ENCODE measurements at places on chromosomes 12 and 14.

DNA sequence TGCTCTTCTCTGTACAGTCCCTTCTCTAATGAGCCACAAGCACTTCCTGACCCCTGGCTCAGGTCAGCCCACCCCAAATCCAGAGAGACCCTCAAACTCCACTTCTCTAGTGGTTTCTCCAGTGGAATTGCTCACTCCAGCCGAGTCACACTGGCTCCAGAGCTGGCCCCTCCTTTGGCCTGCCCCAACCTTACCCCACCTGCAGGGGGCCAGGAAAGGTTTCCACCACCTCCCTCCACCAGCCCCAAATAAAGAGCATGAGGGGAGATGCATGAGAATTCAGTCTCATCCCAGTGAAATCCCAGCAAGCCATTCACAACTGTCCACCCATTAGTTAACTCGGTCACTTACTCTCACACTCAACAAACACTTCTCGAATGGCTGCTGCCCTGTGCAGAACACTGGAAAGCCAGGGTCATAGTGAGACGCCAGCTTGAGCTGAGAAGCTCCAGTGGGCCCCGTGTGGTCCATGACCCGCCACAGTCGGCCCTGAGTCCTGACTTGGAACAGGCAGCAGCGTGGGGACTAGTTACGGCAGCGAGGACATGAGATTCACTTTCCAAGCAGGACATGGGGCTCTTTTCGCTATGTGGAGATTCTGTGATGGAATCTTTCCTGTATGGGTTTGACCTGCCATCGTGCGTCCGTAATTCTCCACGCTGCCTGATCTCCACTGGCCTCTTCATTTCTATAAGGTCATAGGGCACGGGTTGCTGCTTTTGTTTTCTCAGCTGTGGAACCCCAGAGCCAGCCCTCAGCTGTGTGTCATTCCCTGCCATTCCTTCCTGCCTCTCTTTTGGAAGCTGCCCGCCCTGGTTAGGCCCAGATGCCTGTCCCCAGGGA is 44.2 kb downstream of the SLC6A12 start:
- DNase-seq: no peak

DNA sequence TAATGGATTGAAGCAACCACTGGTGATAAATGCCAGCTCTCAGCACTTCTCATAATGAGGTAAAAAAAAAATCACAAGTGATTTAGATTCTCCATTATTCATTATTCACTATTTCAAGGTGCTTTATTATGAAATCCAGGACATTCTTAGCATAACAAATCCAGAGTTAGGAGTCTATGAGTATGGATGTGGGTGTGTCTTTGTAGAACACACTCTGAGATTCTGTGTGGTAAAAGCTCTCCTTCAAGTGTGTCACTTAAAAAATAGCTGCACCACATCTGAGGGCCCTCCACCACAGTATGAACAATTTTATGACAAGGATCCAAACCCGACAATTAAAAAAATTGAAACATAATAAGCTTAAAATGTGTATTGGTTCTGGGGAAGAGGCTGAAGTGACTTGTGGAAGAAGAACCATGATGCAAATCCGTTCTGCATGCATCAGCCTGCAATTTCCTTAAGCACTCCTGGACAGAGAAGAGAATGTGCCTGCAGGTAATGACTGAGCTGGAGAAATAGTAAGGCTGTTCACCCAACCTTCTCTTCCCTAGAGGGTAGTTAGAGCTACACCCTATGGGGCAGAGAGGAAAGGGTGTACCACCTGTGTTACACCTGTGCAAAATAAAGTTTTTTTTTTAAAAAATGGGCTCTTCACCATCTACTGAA is 488.5 kb upstream of the MGAT4C start:
- no peak for DNase-seq

DNA sequence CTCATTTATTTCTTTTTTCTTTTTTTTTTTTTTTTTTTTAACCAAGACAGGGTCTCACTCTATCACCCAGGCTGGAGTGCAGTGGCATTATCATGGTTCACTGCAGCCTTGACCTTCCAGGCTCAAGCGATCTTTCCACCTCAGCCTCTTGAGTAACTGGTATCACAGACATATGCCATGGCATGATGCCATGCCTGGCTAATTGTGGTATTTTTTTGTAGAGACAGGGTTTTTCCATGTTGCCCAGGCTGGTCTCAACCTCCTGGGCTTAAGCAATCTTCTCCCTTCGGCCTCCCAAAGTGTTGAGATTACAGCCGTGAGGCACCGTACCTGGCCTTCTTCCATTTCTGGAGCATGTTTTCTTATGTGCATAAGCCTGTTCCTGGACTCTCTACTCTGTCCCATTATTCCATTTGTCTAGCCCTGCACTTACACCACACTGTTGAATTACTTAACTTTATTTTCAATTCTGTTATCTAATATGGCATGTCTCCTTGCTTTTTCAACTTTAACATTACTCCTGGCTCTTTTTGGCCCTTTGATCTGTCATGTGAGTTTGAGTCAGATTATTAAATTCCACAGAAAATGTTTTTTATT is 47.9 kb upstream of the PTGDR start:
- no peak for DNase-seq

DNA sequence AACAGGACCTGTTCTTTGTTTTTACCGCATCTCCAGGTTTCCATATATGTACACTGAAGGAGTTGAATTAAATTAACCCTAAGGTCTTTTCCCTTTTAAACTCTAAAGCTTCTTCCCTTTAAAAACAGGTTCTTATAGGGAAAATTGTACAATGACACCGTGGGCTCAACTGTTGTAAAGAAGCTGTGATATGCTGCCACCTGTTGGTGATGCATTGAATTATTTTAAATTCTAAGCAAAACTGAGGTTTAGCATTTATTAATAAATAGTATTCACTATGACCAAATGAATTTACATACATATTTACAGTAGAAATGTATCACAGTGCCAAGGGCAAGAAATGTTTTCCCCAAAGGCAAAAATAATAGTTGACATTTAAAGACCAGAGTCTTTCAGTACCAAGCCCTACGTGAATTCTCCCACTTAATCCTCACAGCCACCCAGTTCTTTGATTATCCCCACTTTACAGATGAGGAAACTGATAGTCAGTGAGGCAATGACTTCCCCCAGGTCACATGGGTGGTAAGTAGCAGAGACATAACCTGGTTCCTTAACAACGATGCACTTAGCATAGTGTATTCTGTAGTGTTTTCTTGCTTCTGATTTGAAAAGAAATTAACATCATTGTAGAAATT is 35.7 kb upstream of the TMEM263 start:
- peak; percentile 56 for DNase-seq

DNA sequence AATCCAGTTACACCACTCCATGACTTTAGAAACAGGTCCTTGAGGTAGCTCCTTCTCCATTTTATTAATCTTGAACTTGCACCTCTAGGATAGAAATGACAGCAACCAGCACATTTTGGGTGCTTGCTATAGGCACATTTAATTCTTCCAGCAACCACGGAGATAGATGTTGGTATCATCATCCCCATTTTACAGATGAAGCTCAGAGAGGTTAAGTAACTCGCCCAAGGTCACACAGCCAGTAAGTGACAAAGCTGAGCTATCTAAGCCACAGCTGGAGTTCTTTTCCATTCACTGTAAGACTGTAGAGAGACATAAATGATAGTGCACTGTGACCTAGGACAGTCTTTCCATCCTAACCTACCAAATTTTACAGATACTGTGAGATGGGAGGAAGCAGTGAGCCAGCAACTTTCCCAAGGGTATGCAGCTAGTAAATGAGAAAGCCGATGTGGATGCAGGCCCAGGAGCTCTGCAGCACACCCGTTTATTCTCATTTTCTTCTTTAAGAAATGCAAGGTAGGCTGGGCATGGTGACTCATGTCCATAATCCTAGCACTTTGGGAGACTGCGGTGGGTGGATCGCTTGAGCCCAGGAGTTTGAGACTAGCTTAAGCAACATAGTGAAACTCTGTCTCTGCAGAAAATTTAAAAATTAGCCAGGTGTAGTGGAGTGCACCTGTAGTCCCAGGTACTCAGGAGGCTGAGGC is 103.2 kb downstream of the TBX5 start:
- DNase-seq: no peak

DNA sequence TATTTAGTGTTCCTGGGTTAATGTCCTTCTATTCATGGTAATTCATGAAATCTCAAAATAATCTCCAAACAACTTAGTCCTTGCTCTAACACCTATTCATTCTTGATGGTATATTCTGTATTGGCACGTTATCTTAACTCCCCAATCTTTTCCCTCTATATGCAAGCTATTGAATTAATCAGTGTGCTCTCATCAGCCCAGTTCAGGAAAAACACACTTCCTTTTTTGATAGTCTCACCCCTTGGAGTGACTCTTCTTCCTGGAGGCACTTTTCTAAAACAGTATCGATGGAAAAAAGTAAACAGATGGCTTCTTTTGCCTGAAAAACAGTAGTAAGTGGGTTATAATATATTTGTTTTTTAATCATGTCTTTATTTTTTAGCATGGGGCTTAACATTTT is 28.6 kb downstream of the TULP3 start:
- DNase-seq: no peak

- DNase-seq: no peak
Measured at GRCh38 chr12:56029166-56029519, 8.3 kb downstream of the IKZF4 start.

DNA sequence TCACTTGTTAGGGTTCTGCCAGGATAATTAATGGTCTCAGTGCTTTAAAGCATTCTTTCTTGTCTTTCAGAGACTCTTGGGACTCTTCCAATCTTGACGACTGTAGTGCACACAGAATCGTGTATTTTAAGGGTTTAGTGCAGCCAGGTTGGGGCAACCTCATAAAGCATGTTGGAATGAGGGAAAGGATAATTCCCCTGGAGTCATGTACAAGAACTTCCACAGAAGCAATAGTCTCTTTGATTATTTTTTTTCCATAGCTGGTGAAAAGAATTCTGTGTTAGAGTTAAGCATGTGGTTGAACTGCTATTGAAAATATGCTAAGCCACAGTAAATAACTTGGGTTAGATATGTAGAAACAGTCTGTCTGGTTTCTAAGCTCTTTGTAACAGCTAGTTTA is 246.8 kb upstream of the DAAM1 start:
- DNase-seq: no peak

GRCh38 chr12:27024291-27024690 is 1.9 kb downstream of the MED21 start:
- DNase-seq: no peak

DNA sequence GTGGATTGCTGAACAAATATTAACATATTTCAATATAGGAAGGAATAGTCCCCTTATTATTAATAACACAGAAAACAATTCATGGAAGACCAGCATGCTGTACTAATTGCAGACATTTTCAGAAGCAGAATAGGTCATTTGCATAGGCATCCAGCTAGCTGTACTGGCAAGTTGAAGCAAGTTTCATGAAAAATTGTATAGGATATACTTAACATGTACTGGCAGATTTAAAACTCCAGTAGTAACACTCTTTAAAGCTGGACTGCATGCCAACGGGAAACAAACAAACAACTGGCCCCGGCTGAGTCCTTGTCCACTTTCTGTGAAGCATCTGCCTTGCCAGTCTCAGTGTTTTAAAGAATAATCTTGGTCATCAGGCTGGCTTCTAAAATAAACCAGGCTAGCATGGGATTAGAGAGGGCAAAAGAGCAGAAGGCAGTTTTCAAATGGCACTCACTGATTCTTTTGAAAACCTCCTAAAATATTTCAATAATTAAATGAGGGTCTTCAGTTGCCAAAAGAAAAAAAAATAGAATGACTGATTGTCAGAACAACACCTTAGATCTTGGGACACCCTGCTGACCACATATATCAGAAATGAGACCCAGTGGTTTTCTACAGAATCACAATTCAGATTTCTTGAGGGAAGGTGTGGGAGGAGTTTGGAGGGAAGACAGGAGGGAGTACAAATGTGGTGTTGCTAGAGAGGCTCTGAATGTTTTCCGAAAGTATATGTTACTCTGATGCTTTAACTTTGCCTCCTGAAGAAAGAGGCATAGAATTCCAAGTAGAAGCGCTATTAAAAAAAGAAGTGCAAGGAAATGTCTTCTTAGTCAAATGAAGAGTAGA is 122.5 kb upstream of the KRAS start:
- DNase-seq: no peak

GRCh38 chr14:69226178-69226577 is 33.8 kb upstream of the GALNT16 start:
- no peak for DNase-seq

DNA sequence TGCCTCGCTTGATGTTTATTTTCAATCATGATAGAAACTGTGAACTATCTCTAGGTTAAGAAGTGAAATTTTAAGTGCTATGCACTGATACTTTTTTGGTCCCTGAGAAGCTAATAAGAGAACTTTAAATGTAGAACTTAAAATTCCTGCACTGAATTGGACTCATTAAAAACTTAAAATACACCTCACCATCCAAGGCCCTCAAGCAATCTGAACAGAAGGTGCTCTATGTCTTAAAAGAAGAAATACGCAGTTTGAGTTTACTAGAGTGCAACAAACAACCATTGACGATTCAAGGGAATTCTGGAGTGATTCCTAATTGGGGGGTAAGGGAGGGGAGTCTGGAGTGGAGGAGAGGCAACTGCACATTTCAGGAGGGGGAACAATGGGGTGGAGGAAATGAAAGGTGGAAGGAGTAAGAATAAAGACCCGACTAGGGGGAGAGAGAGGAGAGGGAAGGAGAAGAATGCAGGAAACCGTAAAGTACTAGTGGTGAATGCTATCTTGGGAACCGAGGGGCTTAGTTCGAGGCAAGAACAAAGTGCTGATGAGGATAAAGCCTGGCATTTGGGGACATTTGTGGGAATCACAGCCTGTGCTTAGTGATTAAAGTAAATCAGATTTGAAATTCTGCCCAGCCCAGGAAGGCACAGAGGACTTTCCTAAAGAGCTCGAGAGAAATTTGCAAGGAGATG is 389.7 kb downstream of the AACS start:
- DNase-seq: no peak

- DNase-seq: no peak
Measured at GRCh38 chr12:102540815-102541385, 60.5 kb upstream of the IGF1 start.

DNA sequence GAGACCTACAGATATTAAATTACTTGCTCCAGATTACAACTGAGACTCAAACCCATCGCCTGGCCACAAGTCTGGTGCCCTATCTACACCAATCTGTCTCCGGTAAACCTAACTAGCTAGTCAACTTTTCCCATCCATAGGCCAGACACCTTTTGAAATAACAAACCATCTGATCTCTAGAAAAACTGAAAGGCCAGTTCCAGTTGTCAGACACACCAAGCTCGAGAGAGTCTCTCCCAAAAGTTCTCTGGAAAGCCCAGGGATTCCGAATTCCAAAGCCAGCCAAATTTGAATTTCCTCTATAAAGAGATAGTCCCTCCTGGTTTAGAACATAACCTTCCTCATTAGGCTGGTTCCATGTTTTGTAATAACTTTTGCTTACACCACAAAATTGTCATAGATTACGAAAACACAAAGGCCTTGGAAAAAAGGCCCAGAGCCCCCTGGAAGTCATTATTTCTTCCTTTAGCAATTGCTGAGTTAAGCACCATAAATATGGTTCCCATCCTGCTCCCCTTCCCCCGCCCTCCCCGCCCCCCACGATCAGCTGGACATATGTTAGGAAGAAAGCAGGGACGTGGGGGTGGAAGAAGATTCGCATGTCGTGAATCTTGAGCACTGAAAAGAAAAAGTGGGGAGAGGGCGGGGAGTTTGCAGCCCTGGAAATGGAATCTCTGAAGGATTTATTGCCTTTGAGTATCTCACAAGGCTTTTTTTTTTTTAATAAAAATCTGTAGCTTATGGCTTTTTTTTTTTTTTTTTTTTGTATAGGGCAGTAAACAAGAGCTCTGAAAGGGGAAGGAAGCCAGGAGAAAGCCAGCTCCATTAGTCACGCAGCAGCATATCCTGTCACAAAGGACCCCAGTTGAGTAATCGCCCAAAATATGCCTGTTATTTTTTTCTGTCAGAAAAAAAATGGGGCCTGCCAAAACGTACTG is 110.4 kb downstream of the ZFP36L1 start:
- DNase-seq: no peak

- DNase-seq: no peak
Measured at GRCh38 chr12:49040364-49040855, 20.2 kb downstream of the KMT2D start.
